Stimulated activated CD8-positive, alpha-beta memory T cell treated with anti-CD3 and anti-CD28 coated beads, Interleukin-12 subunit alpha, Interleukin-12 subunit beta, amount 100 ng/mL, for 1 hour (primary cell): ENCODE measurements at places on chromosomes 7 and 10.

DNA sequence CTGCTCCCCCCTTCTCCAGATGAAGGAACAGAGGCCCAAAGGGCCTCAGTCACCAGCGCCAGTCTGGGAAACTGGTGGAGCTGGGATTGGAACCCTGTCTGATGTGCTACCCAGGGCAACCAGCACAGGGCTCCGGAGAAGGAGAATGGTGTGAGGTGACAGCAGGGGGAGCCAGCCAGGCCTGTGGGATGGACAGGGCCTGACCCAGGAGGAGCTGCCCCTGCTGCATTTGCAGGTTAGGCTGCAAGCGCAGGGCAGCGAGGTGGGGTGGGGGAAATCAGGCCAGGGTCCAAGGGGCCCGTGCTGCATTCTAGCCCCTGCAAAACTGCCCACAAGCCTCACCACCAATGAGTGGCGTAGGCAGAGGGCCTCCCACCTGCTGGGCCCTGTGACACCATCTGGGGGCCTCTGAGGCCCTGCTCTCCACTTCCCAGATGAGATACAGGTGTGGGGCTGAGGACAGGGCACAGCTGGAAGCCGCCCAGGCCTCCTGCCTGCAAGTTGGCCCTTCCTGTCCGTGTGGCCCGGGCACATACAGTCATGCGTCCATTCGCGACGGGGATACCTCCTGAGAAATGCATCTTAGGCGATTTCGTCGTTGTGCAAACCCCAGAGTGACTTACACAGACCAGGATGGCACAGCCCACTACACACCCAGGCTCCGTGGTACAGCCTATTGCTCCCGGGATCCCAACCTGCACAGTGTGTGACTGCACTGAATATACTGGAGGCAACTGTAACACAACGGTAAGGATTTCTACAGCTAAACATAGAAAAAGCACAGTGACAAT is 45.3 kb downstream of the RASGEF1A start:
- DNase-seq = no peak

DNA sequence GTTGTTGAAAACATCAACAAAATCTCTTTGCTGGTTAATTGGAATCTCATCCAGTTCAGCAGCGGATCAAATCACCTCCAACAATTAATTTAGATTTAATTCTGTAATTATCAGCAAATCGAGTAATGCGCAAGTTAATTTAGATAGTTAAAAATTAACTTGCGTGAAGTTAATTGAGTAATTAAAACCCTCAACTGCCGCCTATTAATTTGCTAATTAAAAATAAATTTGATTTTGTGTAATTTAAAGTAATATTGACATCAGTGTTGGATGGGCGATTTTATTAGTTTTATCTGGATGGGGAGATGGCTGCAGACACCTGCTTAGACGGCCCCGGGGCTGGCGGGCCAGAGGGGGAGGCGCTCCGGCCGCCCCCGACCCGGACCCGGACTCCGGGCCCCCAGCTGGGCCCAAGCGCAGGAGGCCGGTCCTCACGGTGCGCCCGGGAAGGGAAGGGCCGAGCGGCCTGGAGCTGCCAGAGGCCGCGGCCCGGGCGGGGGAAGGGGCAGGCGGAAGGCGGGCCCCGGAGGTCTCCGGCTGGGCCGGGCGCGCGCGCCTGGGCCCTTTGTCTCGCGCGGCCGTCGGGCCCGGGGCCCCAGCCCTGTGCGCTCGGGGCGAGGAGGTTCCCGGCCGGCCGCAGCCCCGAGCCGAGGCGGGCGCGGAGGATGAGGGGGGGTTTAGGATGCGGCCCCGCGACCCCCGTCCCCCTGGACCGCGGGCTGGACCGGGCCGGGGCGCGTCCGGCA is 3.3 kb upstream of the UNCX start:
- DNase-seq = no peak

- no peak for DNase-seq
Measured at GRCh38 chr7:64602086-64602485, 39.2 kb upstream of the ZNF680 start.

DNA sequence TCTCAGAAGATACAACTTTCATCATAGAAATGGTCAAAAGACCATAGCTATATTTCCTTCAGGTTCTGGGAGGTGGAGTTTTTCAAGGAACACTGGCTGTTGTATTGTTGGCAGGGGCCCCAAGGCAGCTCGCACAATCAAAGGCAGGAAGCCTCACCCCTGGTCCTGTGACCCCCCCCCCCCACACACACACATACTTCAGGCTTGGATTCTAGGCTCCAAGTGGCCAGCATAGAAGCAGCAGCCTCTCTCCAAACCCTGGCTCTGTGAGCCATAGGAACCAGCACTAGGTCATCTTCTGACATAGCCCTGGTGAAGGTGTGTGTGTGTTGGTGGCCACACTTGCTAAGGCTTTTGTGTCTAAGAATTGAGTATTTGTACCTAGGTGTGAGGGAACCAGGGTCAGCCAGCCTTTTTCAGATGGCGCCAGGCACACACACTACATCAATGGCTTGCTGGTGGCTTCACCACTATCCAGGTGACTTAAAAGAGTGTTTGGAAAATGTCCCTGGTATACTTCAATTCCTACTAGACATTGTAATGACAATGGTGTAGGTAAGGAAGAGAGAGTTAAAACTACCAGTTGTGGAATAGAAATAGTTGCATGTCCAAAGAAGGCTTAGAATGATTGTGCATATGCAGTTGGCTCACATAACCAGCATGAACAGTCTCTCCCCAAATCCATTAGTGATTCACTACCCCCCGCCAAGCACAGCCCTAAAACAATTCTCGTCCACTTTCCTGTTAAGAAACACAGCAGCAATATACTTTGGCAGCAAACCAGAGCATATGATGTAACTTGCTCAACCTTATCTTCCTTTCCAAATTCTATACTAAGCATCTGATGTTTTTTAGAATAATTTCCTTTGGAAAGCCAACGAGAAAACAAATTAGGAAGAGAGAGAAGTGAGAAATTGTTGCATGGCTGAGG is 91.3 kb downstream of the AVL9 start:
- no peak for DNase-seq

DNA sequence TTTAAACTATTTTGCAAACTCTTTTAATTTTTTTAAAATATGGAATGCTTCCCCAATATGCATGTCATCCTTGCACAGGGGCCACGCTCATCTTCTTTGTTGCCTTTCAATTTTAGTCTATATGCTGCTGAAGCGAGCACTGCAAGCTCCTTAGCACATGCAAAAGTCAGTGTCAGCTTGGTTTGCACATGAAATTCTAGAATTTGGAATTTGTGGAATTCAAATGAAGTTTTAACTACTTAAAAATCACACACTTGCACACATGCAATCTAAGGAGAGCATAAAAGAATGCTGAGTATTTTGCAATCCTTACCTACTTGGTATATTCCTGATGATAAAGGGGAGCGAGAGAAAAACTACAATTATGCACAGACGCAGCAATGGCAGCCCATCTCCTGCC is 78.3 kb upstream of the ATP6V0A4 start:
- DNase-seq = no peak

GRCh38 chr10:63703113-63703670 is 182.0 kb downstream of the REEP3 start:
- DNase-seq = no peak

- no peak for DNase-seq
Measured at GRCh38 chr7:33062023-33062781, at the start of gene NT5C3A. TSS of gene NT5C3A (minus strand) at chr7:33062776. CDS start at chr7:33062705, 71 bp downstream.

GRCh38 chr7:66055321-66055956 is 20.2 kb upstream of the ASL start:
- no peak for DNase-seq

DNA sequence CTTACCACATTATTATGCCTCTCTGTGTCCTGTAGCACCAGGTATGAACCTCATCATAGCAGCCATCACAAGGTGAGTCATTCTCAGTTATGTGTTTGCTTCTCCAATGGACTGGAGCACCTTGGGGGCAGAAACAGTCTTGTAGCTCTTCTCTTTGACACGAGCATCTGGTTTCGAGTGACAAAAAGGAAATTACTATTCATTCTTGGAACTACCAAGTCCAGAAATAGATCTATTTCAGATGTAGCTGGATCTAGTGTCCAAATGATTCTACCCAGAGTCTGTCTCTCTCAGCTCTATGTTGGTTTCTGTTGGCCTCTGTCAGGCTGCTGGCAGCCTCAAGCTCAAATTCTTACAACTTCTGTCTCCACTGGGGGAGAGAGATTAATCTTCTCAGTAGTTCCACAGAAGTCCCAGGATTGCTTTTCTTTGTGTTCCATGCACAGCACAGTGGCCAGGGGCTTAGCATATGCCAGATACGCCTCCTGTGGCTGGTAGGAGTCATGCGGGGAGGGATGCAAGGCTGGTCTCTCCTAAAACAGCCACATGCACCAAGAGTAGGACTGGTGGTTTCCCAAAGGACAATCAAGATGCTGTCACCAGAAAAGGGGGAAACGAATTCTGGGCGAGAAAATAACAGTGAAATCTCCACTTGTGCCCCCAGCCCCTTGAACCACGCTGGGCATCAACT is 37.2 kb upstream of the PAPSS2 start:
- no peak for DNase-seq

DNA sequence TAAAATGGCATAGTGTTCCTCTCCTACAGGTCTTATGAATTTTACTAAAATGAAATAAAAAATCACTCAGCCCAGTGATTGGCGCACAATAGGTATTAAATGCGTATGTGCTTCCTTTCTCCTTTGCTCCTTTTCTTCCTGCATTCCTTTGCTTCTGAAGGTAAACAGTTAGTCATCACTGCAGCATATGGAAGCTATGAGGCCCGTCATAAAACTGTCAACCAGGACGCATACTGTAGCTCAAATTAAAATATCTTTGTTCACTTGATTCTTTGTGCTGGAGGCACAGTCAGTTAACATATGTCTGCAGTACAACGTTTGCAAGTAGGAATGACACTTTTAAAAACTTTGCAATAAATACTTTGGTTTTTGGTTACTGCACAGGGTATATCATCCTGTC is 374.7 kb downstream of the TCERG1L start:
- no peak for DNase-seq

- no peak for DNase-seq
Measured at GRCh38 chr7:82317257-82317721, 126.3 kb downstream of the CACNA2D1 start.

- DNase-seq = no peak
Measured at GRCh38 chr7:150897502-150898474, 45.5 kb downstream of the AOC1 start.

GRCh38 chr7:102944241-102944640 is 31.4 kb downstream of the LRRC17 start:
- no peak for DNase-seq

DNA sequence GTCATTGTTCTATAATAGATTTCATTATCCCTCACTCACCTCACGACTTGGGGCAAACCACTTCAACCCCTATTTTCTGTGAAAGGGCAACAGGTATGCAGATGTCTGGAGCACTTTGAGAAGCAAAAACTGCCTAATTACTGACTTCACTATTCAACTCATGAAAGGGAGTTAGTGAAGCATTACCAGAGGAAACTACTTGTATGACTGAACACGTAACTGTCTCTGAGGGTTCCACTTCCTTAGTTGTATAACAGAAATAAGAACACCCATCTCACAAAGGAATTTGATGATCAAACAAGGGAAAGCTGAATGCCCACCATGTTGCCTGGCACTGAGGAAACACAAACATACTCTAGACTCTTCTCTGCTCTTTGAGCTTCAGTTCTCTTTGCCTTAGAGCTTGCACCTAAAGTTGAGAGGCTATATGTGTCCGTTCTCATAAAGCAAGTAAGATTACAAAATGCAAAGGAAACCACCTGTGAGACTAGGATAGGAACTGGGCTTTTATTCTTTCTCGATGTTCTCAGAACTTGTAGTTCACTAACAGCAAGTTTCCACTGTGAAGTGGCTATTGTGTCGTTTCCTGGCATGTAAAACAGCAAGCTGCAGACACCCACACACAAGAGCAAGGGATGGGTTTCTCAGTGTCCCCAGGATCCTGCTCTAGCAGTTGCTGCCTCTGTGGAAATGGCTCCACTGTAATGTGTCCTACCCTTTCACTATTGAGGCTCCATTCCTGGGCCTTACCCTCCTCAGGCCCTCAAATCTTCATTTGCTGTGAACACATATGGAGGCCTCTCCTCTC is 2.6 kb downstream of the TMEM243 start:
- no peak for DNase-seq

DNA sequence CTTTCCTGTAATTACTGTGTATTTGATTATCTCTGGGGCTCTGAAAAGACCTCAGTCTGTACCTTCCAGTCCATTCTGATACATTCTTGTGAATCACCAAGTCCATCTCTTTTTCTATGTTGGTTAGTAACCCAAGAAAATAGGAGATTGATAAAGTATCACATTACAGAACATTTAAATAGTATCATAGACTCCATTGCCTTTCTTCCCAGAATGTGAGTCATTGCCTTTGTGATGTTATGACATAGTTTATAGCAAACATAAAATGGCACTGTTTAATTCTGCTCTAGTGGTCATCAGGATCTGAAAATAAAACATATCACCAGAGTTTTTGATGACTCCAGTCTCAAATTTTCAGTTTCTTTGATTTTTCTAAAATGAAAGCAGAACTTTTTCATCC is 78.4 kb downstream of the NRG3 start:
- no peak for DNase-seq

DNA sequence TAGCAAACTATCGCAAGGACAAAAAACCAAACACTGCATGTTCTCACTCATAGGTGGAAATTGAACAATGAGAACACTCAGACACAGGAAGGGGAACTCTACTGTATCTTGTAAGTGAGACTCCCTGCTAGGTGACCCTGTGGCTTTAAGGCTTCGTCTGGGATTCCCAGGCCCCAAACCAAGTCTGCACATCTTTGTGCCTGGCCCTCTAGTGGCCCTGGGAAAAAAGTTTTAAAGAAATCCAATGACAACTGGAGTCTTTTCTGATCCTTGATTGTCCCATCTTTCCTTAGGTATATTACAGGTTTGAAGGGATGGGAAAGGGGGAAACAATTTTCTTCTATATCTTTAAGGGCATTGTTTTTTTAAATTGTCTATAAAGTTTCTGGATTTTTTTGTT is 10.6 kb upstream of the LIPM start:
- no peak for DNase-seq

DNA sequence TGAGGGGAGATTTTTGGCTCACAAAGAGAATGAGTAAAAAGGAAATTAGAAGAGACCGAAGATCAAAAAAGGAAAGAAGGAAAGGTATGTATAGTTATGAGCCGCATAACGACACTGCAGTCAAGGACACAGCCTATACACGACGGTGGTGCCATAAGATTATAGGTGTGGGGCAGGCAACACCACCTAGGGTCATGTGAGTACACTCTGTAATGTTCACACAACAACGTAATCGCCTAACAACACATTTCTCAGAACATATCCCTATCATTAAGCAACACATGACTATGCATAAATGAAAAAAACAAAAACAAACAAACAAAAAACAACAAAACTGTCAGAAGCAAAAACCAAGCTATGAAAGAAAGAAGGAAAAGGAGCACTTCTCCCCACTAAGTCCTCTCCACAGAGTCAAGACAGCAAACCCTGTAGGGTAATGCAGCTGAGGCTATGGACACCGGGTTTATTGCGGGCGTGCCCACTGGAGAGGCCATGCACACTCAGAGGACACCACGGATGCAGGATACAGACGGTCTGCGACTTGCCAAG is 45.1 kb downstream of the PIP4K2A start:
- no peak for DNase-seq

- no peak for DNase-seq
Measured at GRCh38 chr10:91593834-91594233, 39.0 kb downstream of the PPP1R3C start.
